ENCODE measurements at places on chromosomes 16 and 17. TPM values are rescaled to one million over a fixed set of nuclear protein-coding genes. Genes with fewer than 3 reads are reported as not detected.

GRCh38 chr17:58487589-58488427 is at the start of gene HSF5:
TSS of gene HSF5 (minus strand) at chr17:58488408. CDS start at chr17:58488274, 134 bp downstream.
- DNase-seq, result peak; percentile 75

DNA sequence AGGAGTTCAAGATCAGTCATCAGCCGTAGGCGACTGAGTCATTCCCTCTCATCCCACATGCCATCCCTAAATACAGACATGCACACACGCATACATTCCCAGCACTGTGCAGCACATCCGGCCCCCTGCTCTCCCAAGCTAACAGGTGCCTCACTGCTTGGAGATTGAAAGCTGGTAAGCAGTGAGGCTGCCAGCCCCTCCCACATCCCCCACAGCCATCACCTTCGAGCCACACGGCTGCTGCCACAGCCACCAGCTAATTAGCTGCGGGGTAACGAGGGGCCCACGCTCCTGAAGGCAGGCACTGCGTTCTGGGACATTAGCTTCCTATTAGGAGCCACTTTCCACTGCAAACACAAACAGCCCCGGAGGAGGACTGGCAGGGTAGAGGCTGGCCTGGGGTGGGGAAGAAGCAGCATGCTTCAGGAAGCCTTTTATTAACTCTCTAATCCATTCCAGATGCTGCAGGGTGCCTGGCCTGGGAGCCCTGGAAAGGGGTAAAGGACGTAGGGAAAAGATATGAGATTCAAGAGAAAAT is 179.6 kb downstream of the CCT6B start:
- DNase-seq, result peak; percentile 59

DNA sequence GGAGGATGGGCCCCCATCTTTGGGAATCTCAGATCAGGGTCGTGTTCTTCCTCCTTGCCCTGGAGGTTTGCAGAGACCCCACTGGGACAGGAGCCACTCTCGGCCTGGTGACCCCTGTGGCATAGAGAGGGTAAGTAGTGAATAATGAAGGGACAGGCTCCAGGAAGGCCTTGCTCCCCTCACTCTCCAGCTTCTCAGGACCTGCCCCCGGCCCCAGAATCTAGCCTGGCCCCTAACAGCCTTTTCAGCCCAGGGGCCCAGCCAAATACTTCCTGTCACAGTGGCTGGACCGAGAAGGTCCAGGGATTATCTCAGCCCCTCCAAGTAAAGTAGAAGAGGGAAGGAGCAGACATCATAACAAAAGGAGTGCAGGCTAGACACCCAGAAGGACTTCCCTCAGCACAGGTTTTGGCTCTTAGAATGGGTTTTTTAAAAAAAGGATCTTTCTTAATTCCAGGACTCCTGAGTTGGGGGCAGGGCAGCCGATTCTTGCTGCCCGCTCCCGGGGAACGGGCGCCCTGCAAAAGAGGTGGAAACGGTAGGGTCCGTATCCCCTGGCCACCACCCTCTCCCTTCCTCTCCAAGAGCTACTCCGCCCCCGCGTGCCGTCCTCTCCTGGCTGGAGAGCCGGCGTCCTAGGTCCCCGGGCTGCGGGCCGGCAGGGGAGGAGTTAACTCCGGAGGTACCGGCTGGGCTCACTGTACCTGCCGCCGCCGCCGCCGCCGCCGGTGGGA is 559 bp upstream of the NXPH3 start:
- no peak for DNase-seq

- DNase-seq, result peak; percentile 78
Measured at GRCh38 chr17:44331249-44331760, 6.7 kb upstream of the SLC25A39 start.

GRCh38 chr16:67843343-67843765 is 1.2 kb downstream of the THAP11 start:
- peak; percentile 37 for DNase-seq

- no peak for DNase-seq
Measured at GRCh38 chr16:24988593-24989338, 26.4 kb downstream of the ARHGAP17 start.

DNA sequence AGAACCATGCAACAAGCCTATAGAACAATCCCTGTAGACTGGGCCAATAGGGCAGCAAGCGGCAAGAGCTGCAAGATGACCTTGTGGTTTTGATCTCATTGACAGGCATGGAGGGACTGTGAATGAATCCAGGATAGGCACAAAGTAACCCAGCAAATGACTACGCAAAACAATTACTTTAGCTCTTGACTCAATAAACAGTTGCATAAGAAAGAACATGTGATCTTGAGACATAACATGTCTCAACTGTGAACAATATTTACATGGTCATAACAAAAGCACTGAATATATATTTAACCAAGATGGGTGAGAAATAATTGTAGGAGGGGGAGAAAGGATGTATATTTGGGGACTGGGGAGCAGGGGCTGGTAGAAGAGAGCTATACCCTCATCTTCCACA is 313.7 kb upstream of the CDH5 start:
- no peak for DNase-seq

DNA sequence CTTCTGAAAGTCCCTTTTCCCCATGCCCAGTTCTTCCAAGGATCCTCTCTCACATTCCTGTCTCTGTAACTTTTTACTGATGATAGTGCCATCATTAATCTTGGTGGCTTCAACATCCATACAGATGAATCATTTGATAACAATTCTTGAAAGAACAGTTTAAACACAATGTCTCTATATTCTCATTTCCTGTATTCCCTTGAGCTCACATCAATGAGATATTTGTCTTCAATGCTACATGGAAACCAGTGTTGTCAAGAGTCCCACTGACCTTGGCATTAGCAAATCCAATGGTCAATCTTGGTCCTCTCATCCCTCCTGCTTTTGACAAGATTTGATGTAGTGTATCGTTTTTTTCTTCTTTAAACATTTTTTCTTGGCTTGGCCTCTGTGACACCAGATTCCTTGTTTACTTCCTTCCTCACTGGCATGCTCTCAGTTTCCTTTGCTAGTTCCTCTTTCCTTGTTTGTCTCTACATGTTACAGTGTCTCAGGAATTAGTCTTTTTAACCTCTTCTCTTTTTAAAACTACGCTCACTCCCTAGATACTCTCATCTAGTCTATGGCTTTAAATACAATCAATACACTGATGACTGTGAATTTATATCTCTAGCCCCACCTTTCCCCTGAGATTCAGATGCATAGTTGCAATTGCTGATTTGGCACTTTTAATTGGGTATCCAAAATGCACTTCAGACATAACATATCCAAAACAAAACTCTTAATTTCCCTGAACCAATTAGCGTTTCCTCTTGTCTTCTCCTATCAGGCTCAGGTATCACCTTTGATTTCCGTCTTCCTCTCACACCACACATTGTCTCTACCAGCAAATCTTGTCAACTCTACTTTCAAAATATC is 134.0 kb downstream of the MYO1D start:
- DNase-seq, result no peak

DNA sequence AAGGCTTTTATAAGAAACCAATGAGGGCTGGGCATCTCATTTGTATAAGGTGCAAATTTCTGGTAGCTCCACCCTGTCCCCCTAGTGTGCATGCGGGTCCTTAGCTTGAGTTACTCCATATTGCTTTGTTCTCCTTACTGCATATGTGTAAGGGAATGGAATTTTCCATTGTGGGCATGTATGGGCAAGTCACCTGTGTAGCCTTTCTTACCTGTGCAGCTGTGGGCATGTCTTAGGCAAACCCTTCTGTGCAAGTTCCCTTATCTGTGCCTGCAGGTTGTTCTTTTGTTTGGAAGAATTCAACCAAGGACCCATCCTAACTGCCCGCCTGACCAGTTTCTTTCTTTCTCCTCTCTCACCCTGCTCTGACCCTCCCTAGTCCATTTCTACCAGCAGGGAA is 122.8 kb upstream of the HS3ST4 start:
- no peak for DNase-seq

DNA sequence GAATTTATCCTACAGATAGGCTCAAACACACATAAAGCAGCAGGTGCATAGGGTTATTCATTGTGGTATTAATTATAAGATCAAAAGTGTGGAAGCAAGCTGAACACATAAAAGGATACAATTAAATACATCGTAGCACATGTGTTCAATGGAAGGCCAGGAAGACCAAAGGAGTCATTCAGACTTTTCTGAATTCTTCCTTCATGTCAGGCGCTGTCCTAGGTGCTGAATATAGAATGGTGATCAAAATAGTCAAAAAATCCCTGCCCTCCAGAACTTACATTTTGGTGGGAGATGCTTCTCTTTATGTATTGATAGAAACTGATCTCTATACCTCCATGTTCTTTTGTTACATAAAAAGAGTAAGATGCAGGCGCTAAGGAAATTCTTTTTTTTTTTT is 439.0 kb upstream of the ASIC2 start:
- DNase-seq, result no peak

- no peak for DNase-seq
Measured at GRCh38 chr17:16046966-16047365, 47.3 kb downstream of the TTC19 start.

DNA sequence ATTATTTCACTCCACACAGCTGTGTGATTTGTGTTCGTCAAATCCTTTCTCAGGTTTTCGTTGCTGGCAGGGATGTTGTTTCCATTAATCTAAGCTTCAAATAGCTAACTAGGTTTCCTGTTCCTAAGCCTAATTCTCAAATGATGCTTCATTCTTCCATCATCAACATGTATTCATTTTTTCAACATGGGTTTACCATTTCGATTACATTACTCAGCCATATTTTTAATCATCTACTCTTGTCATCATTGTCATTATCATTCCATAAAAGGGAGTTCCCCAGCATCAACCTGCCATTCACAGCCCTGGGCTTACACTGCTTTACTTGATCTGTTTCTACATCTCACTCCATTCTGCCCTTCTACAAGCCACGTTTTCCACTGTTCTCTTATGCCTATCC is 33.3 kb upstream of the ANKFN1 start:
- DNase-seq, result no peak

GRCh38 chr17:33225509-33225908 is 67.6 kb downstream of the ASIC2 start:
- no peak for DNase-seq

DNA sequence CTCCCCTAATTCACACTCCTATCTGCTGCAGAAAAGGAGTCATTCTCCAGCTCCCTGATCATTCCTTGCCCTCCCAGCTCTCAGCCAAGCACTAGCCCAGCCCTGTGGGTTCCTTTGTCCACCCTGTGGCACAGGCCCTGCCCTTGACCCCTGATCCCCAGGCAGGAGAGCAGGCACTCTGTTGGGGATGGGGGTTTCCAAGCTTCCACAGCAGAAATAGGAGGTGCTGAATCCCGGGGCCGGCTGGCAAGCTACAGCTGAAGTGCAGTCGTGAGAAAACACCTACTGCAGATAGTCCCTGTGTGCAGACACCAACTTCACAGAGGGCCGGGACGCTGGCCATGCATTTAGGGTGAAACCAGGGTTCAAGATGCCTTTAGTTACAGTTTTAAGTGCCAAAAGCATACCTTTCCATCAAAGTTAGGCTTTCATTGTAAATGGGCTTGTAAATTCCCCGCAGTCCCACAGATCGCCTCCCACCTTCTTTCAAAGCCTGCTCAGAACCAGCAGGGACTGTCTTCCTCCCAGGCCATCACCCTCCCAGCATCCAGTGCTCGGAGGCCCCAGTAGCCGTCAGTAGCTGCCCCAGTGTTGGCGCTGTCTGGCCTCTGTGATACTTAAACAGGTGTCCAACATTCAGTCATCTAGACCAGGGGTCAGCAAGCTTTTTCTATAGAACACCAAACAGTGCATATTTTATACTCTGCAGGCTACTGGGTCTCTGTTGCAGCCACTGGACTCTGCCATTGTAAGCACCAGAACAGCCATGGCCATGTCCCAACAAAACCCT is 10.6 kb downstream of the CPSF4L start:
- DNase-seq, result no peak

- no peak for DNase-seq
Measured at GRCh38 chr17:20092261-20092867, 83.2 kb downstream of the SPECC1 start.

GRCh38 chr17:76124582-76125390 is 16.3 kb downstream of the FOXJ1 start:
- DNase-seq, result no peak

DNA sequence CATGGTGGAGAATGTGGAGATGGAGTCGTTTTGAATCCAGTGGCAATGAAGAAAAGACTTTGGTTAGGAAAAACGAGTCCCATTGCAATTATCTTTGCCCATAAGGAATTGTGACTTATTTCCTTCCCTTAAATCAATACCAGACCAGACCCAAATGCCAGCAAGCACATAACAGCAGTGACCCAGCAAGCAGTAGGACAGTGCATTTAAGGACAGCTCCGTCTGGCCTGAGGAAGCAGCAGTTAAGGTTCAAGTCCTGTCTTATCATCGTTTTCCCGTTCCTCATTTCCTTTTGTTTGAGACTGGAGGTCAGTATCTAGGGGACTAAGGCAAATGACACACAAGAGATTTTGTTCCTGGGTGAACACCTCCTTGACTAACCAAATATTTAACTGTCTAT is 74.6 kb upstream of the FAM20A start:
- DNase-seq, result no peak

DNA sequence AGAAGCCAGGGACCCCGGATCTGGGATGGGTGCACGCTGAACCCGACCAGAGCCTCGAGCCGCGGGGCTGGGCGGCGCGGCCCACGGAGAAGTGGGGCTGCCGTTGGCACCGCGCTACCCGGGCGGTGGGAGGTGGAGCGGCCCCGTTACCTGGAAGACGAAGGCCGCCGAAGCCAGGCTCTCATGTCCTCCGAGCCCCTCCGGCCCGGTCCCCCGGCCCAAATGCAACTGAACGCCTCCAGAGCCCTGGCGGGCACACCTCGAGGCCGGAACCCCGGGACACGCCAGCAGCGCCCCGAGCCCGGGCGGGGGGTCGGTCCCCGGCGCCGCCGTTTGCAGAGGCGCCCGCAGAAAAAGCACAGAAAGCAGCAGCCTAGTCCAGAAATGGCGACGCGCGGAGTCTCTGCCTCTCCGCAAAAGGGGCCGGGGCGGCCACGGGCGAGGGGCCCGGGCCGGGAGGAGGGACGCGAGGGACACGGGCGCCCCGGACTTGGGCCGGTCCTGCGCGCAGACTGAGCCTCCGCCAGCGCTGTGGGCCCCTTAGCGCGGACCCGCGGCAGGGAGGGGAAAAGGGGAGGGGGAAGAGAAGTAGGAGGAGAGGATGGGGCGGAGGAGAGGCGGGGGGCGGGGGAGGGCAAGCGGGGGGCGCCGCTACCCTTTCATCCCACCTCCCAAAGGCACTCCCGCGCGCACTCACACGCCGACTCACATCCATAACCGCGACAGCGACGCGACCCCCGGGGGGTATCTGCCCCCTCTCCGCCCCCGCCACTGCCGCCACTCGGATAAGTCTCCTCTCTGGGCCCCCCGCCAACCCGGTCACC is 1.4 kb downstream of the AXIN2 start:
- DNase-seq, result peak; percentile 84

- no peak for DNase-seq
Measured at GRCh38 chr17:72789711-72790110, 302.8 kb downstream of the SLC39A11 start.

- DNase-seq, result no peak
Measured at GRCh38 chr16:13427943-13428342, 492.0 kb upstream of the ERCC4 start.

GRCh38 chr16:70790815-70791214 is 10.1 kb downstream of the VAC14 start:
- no peak for DNase-seq

Gene CASKIN1
- 0.30 TPM for polyA plus RNA-seq

Gene ACSM2A
- 269 TPM for polyA plus RNA-seq

Gene CCDC78
- polyA plus RNA-seq, result 1.3 TPM

Gene LGALS9B
- polyA plus RNA-seq, result not detected

Gene ACSM2B
- 428 TPM for polyA plus RNA-seq

Gene SCIMP
- polyA plus RNA-seq, result 0.37 TPM

Gene COL1A1
- 9.2 TPM for polyA plus RNA-seq

Gene ALOX15
- not detected for polyA plus RNA-seq

Gene KRT26
- polyA plus RNA-seq, result not detected

Gene FOXL1
- polyA plus RNA-seq, result 0.52 TPM

Gene EFNB3
- polyA plus RNA-seq, result 2.3 TPM
